Ovary (tissue), 10 donors: ENCODE measurements at places on chromosomes 11 and 22.

DNA sequence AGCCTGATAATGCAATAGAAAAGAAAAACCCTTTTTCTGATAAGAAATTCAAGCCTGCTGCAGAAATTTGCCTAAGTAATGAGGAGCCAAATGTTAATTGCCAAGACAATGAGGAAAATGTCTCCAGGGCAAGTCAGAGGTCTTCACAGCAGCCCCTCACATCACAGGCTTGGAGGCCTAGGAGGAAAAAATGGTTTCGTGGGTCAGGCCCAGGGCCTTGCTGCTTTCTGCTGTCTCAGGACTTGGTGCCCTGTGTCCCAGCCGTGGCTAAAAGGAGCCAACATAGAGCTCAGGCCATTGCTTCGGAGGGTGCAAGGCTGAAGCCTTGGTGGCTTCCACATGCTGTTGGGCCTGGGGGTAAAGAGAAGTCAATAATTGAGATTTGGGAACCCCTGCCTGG is 131.3 kb downstream of the LARGE1 start:
- DNase-seq: no peak

DNA sequence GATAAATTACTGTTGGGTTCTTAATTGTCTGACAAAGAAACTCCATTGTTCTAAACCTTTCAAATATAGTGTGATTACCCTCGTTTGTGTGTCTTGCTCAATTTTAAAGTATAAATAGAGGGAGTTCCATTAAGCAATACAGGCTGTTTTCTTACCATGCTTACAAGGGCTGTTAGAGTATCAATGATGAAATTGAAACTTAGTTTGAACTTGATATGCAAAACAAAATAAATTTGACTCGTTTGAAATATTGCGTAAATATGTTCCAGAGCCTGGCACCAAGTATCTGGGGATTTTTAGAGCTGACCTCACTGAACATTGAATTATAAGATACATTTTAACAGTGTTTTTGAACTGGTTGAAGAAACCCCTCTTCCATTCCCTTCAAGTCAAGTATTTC is 31.7 kb downstream of the TEAD1 start:
- DNase-seq: no peak

- DNase-seq: peak; percentile 66
Measured at GRCh38 chr22:38176170-38176741, 5.4 kb downstream of the PLA2G6 start.

DNA sequence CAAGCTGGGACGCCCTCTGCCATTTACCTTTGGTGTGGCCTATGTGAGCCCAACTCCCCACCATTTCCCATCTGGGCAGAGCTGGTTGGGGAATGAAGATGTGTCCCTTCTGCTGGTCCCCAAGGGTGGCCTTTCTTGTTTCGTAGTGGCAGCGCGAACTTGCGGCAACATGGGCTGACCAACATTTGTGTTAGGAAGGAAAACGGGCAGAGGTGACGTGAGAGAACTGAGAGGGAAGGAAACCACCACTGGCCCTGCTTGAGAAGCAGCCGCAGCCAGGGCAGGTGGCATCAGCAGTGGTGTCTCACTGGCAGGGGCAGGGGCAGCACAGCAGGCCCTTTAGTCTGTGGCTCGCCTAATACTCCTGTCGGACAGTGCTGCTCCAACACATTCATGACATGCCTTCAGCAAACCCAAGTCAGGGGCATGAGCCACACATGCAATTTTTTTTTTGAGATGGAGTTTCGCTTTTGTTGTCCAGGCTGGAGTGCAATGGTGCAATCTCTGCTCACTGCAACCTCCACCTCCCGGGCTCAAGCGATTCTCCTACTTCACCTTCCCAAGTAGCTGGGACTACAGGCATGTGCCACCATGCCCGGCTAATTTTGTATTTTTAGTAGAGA is 29.9 kb downstream of the LRRC74B start:
- no peak for DNase-seq

DNA sequence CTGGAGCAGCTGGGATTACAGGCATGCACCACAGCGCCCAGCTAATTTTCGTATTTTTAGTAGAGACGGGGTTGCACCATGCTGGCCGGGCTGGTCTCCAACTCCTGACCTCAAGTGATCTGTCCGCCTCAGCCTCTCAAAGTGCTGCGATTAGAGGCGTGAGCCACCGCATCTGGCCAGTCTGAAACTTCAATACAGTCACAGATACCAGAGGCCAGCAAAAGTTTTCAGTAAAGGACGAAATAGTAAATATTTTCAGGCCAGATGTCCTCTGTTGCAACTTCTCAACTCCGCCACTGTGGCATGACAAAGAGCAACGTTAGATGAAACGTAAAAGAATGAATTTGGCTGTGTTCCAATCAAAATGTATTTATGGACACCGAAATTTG is 403.6 kb downstream of the MN1 start:
- DNase-seq: peak; percentile 68

DNA sequence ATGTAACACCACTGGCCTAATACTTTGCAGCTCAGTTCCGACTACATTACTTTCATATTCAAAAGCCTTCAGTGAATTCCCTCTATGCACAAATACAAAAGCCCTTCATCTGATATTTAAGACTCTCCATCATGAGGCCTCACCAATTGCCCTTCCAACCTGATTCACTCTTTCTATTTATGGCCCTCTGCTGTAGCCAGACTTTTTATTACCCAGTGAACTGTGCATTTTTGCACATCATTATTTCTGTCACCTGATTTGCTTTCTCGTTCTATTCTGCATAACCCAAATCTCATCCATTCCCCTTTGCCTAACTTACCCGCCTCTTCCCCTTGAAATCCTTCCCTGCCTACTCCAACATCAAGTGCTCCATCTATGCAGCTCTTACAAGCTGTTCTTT is 78.3 kb downstream of the BBOX1 start:
- DNase-seq: no peak

DNA sequence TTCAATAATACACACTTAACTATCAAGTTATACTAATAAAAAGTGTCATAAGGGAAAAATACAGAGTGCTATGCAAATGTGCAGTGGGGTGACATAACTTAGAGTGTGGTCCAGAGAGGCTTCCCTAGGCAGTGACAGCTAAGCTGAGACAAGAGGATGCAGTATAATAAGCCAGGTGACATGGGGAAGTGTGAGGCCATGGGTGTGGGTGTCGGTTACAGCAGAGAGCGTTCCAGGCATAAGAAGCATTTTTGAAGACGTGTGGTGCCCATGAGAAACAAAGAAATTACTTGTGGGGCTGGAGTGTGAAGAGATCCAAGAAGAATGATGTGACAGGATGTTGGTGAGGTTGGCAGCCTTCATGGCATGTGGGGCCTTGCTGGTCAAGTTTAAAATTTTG is 78.1 kb upstream of the PICALM start:
- DNase-seq: no peak
